Epithelial cell of prostate (primary cell): ENCODE measurements at places on chromosomes 16 and 17.

DNA sequence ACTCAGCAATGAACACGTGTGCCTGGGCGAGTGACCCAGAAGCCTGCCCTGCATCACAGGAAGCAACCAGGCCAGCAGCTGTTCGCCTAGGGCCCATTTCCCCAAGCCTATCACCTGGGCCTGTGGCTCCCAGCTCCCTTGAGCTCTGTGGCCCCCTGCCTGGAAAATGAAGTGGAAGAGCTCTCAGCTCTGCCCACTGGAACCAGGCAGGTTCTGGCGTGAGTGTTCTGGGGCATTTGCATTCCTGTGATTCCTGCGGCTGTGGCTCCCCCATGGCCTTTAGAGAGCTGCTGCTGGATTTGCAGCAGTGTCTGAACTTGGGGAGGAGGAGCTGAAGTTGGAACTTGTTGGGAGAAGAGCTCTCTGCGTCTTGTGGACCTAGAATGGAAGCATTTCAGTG is 22.8 kb downstream of the PGS1 start:
- no peak for DNase-seq

DNA sequence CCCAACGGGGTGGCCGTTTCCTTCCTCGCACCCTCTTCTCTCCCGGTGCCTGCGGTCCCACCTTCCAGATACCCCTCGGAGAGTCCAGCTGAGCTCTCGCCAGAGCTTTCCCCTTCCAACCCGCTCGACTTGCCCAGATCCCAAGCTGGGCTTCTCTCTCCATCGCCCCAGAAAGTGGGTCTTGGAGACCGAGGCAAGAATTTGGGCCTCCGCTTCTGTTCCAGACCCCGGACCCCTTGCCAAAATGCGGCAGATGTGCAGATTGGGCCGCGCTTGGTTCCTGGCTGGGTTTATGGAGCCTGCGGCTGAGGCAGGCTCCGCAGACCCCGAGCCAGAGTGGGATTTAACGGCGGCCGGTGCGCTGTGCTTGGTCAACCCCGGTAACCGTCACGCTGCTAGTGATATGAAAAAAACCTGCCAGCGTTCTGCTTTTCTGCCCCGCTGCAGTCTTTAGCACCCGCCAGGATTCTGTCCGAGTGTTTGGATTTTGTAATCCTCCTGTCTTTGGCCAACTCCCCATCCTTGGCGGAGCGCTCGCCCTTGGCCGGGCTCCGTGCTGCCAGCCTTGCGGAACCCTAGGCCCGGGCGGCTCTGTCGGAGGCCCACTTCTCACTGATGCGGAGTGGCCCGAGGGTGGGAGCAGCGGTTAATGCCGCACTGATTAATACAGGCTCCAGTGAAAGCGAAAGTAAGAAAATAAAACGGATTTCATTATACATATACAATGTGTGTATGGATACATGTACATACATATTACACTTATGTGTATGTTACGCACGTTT is 754 bp upstream of the SLFN11 start:
- DNase-seq: no peak

DNA sequence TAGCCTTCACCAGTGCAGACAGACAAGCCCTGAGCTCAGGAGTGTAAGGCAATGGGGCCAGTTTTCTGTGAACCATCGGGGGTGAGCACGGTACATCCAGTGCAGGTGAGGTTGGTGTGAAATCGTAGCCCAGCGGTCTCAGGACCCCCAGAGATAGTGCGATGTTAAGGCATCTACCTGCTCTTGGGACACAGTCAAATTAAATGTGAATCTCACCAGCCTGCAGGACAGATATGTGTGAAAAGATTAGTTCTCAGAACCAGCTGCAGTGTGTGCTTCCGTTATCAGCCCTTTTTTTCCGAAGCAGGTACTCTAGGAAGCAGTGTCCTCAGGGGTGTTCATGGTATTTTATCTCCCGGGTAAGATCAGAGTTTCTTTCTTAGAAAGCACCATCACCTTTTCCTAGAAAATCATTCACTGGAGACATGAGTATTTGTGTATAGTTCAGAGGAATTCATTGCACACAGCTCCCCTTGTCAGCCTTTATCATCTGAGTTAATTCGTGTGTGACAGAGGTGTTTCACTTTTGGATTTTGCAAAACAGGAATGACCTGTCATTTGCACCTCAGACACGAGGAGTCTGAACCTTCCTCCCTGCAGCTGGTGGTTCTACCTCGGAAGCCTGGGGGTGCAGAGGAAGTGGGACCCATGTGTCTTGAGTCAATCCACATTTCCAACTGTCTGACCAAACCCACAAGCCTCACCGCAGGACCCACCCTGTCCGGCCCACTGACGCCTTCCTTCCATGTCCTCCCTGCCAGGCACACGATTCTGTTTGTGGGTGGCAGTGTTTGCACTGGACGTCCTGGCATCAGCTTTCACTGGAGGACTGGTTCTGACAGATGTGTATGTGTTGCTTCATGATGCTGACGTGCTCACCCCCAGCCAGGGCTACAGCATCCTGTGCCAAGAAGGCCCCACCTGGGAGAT is 107.8 kb downstream of the CLEC16A start:
- DNase-seq: no peak

- no peak for DNase-seq
Measured at GRCh38 chr16:56986361-56986760, 3.0 kb upstream of the NLRC5 start.

GRCh38 chr16:72928090-72928981 is 119.6 kb downstream of the ZFHX3 start:
- no peak for DNase-seq

DNA sequence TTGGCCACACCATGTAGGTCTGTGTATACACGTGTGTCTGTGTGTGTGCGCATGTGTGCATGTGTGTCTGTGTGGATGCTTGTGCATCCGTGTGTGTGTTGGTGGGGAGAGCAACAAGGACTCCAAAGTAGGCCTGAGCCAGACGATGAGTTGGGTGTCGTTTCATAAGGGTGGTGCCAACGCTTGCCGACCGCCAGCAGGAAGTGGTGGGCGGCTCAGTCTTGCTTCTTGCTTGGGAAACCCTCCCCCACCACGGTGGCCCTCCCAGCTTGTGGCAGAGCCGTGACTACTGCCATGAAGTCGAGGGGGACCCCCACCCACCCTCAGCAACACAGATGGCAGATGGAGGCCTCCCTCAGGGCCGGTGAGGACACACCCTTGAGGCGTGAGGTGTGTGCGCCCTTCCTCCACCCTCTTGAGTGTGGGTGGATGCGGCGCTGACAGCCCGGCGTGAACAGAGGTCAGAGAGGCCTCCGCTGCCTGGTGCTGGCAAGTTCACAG is 17.5 kb downstream of the SBK1 start:
- DNase-seq: no peak

DNA sequence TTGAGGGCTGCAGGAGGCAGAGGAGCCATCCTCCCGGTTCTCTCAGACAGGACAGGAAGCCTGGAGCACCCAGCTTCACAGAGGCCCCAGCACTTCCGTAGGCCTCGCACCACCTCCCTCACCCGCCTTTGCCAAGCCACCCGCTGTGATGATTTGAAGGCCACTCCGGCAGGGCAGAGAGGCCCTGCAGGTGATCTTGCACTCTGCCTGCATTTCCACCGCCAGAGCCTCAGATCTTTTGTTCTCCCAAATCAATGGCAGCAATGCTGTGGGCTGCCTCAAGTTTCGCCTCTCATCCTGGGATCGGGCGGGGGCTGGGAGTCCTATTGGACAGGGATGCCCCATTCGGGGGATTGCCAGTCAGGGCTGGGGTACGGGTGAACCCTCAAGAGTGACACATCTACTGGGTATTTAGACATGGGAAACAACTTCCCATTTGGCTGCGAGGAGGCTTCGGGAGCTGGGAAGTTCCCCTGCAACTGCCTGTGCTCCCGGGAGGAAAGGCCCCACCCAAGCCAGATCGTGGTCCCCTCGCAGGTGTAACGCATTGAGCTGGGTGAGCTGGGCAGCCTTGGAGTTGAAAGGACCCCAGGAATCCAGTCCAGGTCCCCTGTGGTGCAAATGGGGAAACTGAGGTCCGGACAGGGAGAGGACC is 34.8 kb upstream of the PEMT start:
- DNase-seq: no peak

DNA sequence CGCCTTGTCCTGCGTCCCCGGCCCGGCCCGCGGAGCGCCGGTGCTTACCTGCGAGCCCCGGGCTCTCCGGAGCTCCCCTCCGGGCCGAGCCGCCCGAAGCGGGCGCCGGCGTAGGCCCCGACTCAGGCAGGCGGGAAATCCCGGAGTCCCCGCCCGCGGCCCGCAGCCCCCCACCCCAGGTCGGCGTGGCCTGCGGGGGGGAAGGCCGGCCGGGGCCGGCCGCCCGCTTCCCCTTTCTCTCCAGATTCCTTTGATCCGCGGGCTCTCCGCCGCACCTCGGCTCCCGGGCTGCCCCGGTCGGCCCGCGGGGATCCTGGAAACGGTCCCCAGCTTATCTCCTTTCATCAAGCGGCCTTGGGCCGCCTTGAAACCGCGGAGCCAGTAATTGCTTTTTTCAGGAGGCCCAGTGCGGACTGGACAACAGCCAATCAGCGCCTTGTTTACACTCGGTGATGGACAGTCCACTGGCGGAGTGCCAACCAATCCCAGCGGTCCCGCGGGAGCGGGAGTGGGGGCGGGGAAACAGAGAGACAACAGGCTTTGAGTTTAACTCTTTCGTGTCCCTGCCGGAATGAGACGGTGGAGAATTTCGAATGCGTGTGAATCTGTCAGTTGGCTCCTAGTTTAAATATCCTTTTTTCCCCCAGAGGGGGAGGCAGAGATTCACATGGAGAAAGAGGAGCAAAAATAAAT is 1.4 kb upstream of the BAHCC1 start:
- DNase-seq: peak; percentile 97

DNA sequence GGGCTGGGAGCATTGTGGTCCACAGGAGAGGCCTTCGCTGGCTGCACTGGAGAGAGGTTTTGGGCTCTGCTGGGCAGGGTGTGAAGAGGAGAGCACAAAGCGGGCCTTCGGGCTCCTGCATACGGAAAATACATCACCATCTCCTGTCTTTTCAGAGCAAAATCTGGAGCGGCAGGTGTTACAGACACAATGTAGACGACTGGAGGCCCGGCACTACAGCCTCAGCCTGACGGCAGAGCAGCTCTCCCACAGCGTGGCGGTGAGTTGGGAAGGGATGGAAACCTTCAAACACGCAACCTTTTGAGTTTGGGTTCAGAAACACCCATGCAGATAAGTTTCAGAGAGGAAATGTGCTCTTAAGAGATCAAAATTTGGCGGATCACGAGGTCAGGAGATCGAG is 17.9 kb downstream of the GINS2 start:
- DNase-seq: no peak

DNA sequence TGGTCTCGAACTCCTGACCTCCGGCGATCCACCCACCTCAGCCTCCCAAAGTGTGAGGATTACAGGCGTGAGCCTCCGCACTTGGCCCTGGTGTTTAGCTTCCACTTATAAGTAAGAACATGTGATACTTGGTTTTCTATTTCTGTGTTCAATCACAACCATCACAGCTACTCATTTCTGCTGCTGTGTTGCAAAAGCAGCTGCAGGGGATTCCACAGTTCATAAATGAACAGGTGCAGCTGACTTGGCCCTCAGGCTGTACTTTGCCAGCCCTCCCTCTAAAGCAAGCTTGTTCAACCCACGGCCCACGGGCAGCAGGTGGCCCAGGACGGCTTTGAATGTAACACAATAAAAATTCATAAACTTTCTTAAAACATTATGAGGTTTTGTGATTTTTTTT is 79.2 kb downstream of the SLC39A11 start:
- no peak for DNase-seq

DNA sequence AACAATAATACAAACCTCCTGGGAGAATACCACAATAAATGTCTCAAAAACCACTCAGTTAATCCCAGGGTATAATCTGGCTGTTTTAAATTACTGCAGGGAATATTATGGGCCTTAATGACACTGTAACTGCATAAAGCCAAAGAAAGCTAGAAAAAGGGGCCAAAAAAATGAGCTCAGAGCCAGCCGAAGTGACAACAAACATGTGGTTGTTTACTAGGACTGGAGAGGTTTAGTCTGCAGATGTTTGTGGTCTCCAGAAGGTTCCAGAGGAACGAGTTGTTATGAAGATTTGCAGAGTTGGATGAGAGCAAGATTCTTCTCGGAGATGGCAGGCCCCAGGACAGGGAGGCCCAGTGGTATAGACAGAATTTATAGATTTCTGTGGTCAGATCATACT is 97.1 kb upstream of the AKTIP start:
- DNase-seq: no peak

DNA sequence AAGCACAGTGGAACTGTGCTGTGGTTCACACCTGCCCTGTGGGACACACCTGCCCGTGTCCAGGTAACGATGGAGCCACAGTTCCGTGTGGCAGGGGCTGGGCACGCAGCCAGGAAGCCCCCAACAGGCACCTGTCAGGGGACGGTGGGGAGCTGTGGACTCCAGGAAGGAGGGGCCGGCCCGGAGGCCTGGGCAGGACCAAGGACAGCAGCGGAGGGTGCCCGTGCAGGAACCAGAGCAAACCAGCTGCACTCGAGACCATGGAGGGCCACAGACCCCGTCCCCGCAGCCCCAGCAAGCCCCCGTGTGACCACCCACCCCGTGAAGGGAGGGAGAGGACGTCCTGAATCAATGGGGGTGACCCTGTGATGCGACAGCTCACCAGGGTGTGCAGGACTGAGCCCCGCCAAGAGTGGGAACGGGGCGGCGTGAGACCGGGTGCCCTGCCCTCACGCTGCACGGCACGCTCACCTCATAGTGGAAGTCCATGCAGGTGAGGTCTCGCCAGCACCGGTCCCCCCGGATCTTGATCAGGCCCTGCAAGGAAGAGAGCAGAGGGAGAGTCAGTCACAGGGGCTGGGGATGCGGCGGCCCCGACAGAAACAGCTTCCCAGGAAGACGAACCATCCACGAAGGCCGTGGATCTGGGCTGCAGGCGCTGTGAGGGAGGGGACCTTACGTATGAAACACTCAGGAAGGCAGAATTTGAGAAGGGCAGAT is 78.1 kb downstream of the LMF1 start:
- DNase-seq: no peak

GRCh38 chr16:60392380-60392779 is 1643.9 kb downstream of the CDH8 start:
- DNase-seq: no peak

DNA sequence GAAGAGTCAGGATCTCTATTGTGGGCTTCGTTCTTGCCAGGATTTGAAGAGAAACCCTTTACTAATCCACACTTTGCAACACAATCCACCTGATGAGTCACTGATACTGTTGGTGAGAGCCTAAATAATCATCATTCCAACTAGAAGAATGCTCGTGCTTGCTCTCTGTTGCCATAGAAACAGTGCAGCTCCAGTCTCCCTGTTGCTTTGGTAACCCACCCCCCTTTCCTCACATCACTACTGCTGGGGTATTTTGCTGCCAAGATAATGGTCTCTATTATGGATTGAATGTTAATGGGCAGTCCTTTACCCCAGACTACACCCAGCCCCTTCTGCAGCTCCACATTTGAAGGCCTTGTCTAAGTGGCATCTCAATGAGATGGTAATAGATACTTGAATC is 190.4 kb downstream of the ABCC12 start:
- DNase-seq: peak; percentile 8
